ENCODE measurements at places on chromosomes 4 and X.

DNA sequence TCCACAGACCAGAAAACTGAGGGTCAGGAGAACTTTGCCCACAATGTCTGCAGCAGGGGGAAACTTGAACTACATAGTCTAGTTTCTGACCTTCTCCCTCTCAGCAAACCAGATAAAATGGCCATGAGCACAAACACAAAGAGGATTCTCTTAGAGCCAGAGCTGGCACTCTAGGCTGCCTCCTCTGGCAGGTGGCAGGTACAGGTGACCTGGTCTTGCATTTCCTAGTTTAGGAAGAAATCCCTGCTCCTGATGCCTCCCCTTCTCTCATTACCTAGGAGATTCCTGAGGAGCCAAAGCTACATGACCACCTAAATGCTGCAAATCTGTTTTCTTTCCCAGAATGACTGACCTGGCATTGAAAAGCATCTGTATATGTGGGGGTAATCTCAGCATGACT is 45.1 kb downstream of the ARHGEF9 start:
- no peak for DNase-seq

DNA sequence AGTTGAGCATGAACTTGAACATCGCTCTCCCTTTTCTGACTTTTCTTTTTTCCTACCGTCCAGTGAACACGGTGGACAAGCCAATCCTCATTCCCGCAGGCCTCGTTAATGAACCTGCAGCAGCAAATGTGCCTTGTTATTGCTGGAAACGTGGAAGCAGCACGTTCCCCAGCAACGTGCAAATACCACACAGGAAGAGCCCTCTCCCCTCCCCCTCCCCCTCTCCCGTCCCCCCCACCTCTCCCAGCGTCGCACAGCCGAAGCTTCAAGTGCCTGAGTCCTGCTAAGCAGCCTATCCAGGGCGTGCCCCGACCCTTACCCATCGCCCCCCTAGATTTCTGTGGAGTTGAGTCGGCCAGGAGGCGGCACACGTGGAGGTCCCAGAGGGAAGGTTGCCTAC is 219.9 kb downstream of the BCOR start:
- DNase-seq = peak; percentile 41

- DNase-seq = no peak
Observed at GRCh38 chrX:132467026-132467425, 21.8 kb downstream of the MBNL3 start.

GRCh38 chr4:146165221-146165620 is 10.3 kb upstream of the LSM6 start:
- DNase-seq = no peak

All from CD4-positive, alpha-beta T cell treated with Interleukin-17A for 4 hours (primary cell).